Bronchial smooth muscle cell (primary cell): ENCODE measurements at places on chromosomes 13 and 19. TPM values are rescaled to one million over a fixed set of nuclear protein-coding genes. Genes with fewer than 3 reads are reported as not detected.

GYS1 gene
- total RNA-seq, result 20.4 and 22.7 TPM in 2 replicates

IGLON5 gene
- not detected in 2 replicates for total RNA-seq

TEX30 gene
- 1.1 and 5.4 TPM in 2 replicates for total RNA-seq

NBEA gene
- 3.6 and 4.3 TPM in 2 replicates for total RNA-seq

KDELR1 gene
- total RNA-seq, result 44.0 and 48.9 TPM in 2 replicates

ZNF69 gene
- 2.9 and 4.1 TPM in 2 replicates for total RNA-seq

LIM2 gene
- total RNA-seq, result not detected in 2 replicates

CABP5 gene
- total RNA-seq, result not detected in 2 replicates

ZNF829 gene
- 2.1 and 2.5 TPM in 2 replicates for total RNA-seq

MISP3 gene
- 0.34 and 0.63 TPM in 2 replicates for total RNA-seq

SIGLEC12 gene
- not detected in 2 replicates for total RNA-seq

OR7D2 gene
- not detected in 2 replicates for total RNA-seq

PDE4C gene
- 2.2 and 2.9 TPM in 2 replicates for total RNA-seq

LILRB3 gene
- total RNA-seq, result not detected in 2 replicates

MBD3L3 gene
- total RNA-seq, result not detected in 2 replicates

ZNF20 gene
- total RNA-seq, result 3.8 and 4.4 TPM in 2 replicates

SIGLEC6 gene
- not detected in 2 replicates for total RNA-seq

RFPL4A gene
- not detected in 2 replicates for total RNA-seq

ZNF578 gene
- 5.2 and 6.3 TPM in 2 replicates for total RNA-seq

COL4A2 gene
- 53.9 and 76.9 TPM in 2 replicates for total RNA-seq

RASIP1 gene
- 1.4 and 1.6 TPM in 2 replicates for total RNA-seq

ZNF415 gene
- 12.1 and 14.8 TPM in 2 replicates for total RNA-seq

CGB2 gene
- not detected in 2 replicates for total RNA-seq

STXBP2 gene
- total RNA-seq, result 0.94 and 16.7 TPM in 2 replicates

YJEFN3 gene
- total RNA-seq, result 0.17 and 0.32 TPM in 2 replicates
